Fibroblast of skin of right quadriceps (primary cell): ENCODE measurements at places on chromosomes 3 and 15.

DNA sequence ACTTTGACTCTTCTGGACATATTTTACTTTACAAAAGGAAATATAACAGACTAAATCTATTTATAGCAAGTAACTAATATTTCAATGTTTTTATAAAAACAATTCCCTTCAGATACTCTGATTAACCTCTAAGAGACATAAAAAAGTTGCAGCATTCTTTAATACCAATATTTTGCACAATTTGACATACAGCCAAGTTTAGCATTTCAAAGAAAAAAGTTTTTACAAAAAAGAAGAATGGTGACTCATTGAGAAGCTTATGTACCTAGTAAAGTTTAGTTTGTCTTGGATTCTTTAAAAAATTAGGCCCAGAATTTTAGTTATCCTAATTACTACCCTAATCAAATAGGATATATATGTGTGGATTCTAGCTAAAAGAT lies 17.6 kb downstream of the DAZL start:
- DNase-seq, result peak; percentile 52

- DNase-seq, result no peak
Observed at GRCh38 chr15:90860450-90860849, 7.9 kb upstream of the FURIN start.

GRCh38 chr15:31483053-31483985 lies 156.7 kb downstream of the KLF13 start:
- peak; percentile 19 for DNase-seq

DNA sequence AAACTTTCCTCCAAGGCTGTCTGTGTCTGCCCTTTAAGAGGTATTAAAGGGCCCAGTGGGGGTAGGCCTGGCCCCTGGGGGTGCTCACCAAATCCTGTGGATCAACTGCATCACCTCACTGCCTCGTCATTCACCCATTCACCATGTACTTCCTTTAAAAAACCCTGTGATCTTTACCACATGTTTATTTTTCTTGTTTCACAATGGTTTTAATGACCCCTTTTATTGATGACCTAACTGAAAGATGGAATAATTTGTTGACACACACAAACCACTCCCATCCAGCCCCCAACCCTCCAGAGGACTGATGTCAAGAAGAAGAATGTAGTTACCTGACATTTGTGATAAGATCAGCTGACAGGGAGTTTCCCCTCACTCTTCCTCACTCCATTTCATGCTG lies 40.8 kb downstream of the KCNAB1 start:
- peak; percentile 9 for DNase-seq

DNA sequence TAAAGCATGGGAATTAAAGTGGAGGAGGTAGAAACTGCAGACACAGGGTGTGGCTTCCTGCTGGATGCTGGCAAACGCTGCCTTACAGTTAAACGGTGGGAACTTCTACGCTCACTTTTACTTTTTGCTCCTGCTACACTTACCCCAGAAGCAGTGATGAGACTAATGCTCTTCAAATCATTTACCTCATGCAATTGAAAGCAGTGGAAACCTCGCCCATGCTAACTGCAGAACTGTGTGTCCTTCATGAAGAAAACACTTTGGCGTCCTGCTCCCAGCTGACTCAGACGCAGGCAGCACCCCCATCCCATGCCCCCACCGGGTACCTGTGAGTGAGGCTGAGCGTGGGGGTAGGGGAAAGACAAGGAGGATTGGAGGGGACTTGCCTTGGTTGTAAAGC lies 31.8 kb downstream of the UPK1B start:
- no peak for DNase-seq

GRCh38 chr15:50687302-50687902 lies 805 bp upstream of the TRPM7 start:
- DNase-seq, result no peak

GRCh38 chr3:149186721-149187120 lies 34.9 kb downstream of the CP start:
- no peak for DNase-seq
